H1 (cell line): ENCODE measurements at places on chromosomes 5 and 9. TPM values are rescaled to one million over a fixed set of nuclear protein-coding genes. Genes with fewer than 3 reads are reported as not detected.
A peak's percentile ranks its signal among the peaks of the same experiment; 100 is the strongest.

The MOB3B gene
- 14.9 and 16.1 TPM in 2 replicates for total RNA-seq

- peaks cover 3% of the 10 kb centered on the region; the same call in 1 of the 2 replicates for H3K4me1 ChIP-seq
- no peaks in the 10 kb centered on the region; the same call in 1 of the 2 replicates for H3K36me3 ChIP-seq
- no peaks in the 10 kb centered on the region for H3K27me3 ChIP-seq
- H3K27ac ChIP-seq: no peak within 1 kb of the TSS
- no peak within 1 kb of the TSS for H3K4me3 ChIP-seq
- DNase-seq: no peak
Observed at GRCh38 chr5:141359790-141360426, at the start of gene PCDHGB2. PCDHGB2 (plus strand) TSS chr5:141359994; CDS start chr5:141360136, 142 bp downstream.

The SUSD1 gene
- 6.9 and 7.2 TPM in 2 replicates for total RNA-seq

The CCL21 gene
- not detected in 2 replicates for total RNA-seq

GRCh38 chr9:70049236-70049635 is 5.6 kb downstream of the MAMDC2 start:
- no peaks in the 10 kb centered on the region for H3K27me3 ChIP-seq
- no peak for DNase-seq
- H3K4me1 ChIP-seq: peaks cover 6% of the 10 kb centered on the region
- H3K36me3 ChIP-seq: no peaks in the 10 kb centered on the region
- H3K4me3 ChIP-seq: no peak overlapping the region
- H3K27ac ChIP-seq: no peak overlapping the region

The PCDHB11 gene
- total RNA-seq: 0.86 and 1.4 TPM in 2 replicates

DNA sequence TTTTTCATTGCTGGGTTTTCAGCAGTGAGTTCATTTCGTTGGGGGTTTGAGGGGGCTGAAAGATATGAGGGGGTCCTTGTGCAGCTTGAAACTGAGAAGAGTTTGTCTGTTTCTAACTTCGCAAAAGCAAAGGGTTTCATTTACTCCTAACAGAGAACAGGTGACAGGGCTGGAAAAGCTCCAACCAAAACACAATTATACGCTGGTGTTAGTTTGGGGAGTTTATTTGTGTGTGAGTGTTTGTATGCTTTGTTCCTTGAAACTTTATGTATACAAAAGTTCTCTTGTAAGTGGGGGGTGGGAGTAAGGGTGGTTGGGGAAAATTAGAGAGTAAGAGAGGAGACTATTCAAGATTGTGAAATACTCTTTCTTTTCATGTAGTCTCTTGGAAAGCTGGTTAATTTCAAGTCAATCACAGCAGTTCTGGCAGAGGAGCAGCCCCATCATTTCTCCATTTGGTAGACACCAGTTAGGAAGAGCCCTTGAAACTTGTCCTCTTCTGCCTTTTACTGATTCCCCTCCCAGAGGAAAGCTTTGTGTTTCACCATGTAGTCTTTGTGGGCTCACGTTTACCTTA is 881 bp downstream of the TNFAIP8 start:
- H3K36me3 ChIP-seq: no peaks in the 10 kb centered on the region
- H3K4me3 ChIP-seq: peak overlapping the region; percentile 44
- DNase-seq: no peak
- peaks cover 17% of the 10 kb centered on the region for H3K4me1 ChIP-seq
- 0 out of 2 replicates have a peak, but pooled peaks cover 3% of the 10 kb centered on the region for H3K27me3 ChIP-seq
- H3K27ac ChIP-seq: no peak overlapping the region

The UAP1L1 gene
- total RNA-seq: 5.4 and 5.5 TPM in 2 replicates

The FGF10 gene
- 0.42 and 0.54 TPM in 2 replicates for total RNA-seq

- H3K27me3 ChIP-seq: no peaks in the 10 kb centered on the region
- no peak overlapping the region for H3K27ac ChIP-seq
- H3K4me3 ChIP-seq: no peak overlapping the region
Observed at GRCh38 chr9:14824481-14824880, 85.7 kb downstream of the FREM1 start.

DNA sequence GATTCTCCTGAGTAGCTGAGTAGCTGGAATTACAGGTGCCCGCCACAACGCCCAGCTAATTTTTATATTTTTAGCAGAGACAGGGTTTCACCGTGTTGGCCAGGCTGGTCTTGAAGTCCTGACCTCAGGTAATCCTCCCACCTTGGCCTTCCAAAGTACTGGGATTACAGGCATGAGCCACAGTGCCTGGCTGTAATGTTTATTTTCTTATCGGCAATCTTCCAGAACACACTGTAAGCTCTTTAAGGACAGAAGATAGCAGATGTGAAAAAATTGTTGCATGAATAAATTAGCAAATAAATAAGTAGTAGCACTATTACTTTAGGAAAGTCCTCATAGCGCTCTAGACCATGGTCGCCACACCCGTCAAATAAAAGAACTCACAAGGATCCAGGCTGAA is 100.5 kb downstream of the ENC1 start:
- H3K4me3 ChIP-seq: no peak overlapping the region
- H3K27ac ChIP-seq: no peak overlapping the region
- no peak for DNase-seq
- no peaks in the 10 kb centered on the region for H3K36me3 ChIP-seq

DNA sequence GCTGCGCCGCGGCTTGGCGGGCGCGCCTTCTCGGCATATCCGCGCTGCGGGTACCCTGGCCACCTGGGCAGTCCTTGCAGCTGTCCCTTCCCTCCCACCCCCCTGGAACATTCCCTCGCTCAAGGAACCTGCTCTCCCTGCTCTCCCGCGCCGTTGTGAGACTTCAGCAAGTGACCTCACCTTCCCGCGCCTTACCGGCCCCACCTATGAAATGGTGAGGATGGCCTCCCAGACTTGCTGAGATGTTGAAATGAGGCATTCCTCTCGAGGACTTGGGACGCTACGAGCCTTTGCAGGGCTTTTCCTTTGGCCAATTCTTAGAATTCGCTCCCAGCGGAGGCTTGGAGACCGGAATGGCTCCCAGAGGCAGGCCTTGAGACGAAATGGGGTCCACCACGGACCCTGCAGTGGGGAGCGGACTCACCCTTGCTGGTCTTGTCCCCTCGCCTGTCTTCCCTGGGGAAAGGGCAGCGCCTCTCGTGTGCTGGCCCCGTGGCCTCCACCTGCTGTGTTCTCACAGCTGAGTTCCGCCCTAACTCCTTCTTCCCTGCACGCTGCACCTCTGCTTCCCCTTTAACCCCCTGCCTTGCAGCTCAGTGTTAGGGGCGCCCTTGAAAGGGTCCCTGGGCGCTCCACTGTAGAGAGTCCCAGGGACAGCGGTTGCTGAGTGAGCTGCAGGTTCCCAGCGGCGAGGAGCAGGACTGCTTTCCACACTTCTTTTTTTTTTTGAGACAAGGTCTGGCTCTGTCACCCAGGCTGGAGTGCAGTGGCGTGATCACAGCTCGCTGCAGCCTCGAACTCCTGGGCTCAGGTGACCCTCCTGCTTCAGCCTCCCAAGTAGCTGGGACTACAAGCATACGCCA is 907 bp downstream of the HMCN2 start:
- H3K4me1 ChIP-seq: peaks cover 10% of the 10 kb centered on the region
- no peaks in the 10 kb centered on the region for H3K36me3 ChIP-seq
- DNase-seq: no peak
- H3K27ac ChIP-seq: no peak overlapping the region
- H3K27me3 ChIP-seq: no peaks in the 10 kb centered on the region

GRCh38 chr5:156675395-156675794 is 174.7 kb upstream of the PPP1R2B start:
- DNase-seq: no peak
- no peaks in the 10 kb centered on the region for H3K36me3 ChIP-seq
- no peak overlapping the region for H3K27ac ChIP-seq
- no peak overlapping the region for H3K4me3 ChIP-seq
- H3K4me1 ChIP-seq: no peaks in the 10 kb centered on the region

The SPATA31D4 gene
- not detected in 2 replicates for total RNA-seq

The PCDHB16 gene
- total RNA-seq: 5.2 and 5.9 TPM in 2 replicates

DNA sequence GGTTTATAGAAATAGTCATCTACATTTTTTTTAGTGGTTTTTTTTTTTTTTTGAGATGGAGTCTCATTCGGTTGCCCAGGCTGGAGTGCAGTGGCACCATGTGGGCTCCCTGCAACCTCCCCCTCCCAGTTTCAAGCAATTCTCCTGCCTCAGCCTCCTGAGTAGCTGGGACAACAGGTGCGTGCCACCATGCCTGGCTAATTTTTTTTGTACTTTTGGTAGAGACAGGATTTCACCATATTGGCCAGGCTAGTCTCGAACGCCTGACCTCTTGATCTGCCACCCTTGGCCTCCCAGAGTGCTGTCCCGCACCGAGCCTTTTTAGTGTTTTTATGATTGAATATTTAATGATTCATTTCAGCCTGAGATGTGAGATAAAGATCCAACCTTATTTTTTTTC is 27.3 kb downstream of the ANKRD33B start:
- no peak overlapping the region for H3K4me3 ChIP-seq
- H3K27me3 ChIP-seq: no peaks in the 10 kb centered on the region
- H3K4me1 ChIP-seq: peaks cover 4% of the 10 kb centered on the region

The SCGB3A1 gene
- not detected in 2 replicates for total RNA-seq

DNA sequence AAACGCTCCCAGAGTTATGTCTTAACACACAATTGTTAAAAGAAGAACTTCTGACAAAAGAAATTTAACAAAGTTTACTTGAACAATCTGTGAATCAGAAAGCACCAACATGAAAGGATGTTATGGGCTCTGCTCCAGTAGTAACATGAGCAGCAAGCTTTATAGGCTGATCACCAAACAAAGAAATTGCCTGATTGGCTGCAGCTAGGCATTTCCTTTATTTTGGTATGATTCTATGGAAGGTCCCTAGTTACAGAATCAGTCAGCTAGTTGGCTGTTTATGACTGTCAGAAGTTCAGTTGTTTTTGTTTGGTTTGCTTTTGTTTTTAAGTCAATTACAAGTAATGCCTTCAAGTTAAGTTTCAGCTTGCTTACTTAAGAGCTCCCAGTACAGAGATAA is 102.4 kb upstream of the SMC2 start:
- H3K36me3 ChIP-seq: no peaks in the 10 kb centered on the region
- no peak for DNase-seq
- no peak overlapping the region for H3K27ac ChIP-seq
- no peaks in the 10 kb centered on the region; the same call in 1 of the 2 replicates for H3K4me1 ChIP-seq
- no peaks in the 10 kb centered on the region for H3K27me3 ChIP-seq

The SURF4 gene
- total RNA-seq: 167 and 182 TPM in 2 replicates

The GPRIN1 gene
- 12.0 and 12.8 TPM in 2 replicates for total RNA-seq

The TMEM167A gene
- 164 and 178 TPM in 2 replicates for total RNA-seq

- no peaks in the 10 kb centered on the region for H3K36me3 ChIP-seq
- H3K27me3 ChIP-seq: no peaks in the 10 kb centered on the region
- no peak for DNase-seq
- no peaks in the 10 kb centered on the region for H3K4me1 ChIP-seq
Observed at GRCh38 chr5:148794729-148795561, 31.5 kb upstream of the ADRB2 start.

The NR4A3 gene
- total RNA-seq: 0.23 and 0.30 TPM in 2 replicates

- H3K27ac ChIP-seq: 0 out of 2 replicates have a peak within 1 kb of the TSS, but pooled peaks have one; percentile 5
- no peaks in the 10 kb centered on the region; the same call in 1 of the 2 replicates for H3K36me3 ChIP-seq
- DNase-seq: peak; percentile 63
- no peaks in the 10 kb centered on the region for H3K4me1 ChIP-seq
Observed at GRCh38 chr9:132079391-132080091, at the start of gene MED27. MED27 (minus strand) TSS chr9:132079867; CDS start chr9:132079844, 23 bp downstream.

DNA sequence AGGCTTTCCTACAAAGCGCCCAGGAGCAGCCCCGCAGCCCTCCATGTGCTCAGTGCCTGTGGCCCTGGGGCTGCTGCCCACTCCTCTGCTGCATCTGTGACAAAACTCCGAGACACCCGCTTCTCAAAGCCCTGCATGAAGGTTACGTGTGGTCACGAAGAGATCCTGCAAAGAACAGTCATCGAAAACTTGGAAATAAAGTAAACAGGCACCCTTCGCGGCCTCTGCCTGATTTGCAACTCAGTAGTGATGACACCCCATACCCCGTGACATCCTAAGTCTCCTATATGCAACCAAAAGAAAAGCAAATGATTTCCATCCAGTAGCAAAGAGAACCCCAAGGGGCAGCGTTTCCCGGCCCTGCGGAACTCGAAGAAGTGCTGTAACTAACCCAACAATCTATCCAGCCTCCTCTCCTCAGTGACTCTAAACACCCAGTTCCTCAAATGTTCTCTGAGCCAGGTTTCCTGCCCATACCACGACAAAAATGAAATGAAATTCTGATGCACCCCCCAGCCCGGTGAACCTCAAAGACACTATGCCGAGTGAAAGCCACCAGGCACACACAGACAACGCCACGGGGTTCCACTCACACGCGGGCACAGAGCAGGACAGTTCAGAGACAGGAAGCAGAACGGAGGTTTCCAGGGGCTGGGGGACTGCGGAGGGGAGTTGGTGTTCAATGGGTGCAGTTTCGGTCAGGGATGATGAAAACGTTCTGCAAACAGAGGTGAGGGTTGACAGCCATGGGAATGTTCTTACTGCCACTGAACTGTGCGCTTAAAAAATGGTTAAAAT is 19.0 kb downstream of the NACC2 start:
- no peaks in the 10 kb centered on the region for H3K36me3 ChIP-seq
- peaks cover 5% of the 10 kb centered on the region for H3K4me1 ChIP-seq
- no peak overlapping the region for H3K4me3 ChIP-seq
- DNase-seq: no peak
- no peaks in the 10 kb centered on the region for H3K27me3 ChIP-seq

The PCDHB10 gene
- 1.8 and 1.9 TPM in 2 replicates for total RNA-seq

DNA sequence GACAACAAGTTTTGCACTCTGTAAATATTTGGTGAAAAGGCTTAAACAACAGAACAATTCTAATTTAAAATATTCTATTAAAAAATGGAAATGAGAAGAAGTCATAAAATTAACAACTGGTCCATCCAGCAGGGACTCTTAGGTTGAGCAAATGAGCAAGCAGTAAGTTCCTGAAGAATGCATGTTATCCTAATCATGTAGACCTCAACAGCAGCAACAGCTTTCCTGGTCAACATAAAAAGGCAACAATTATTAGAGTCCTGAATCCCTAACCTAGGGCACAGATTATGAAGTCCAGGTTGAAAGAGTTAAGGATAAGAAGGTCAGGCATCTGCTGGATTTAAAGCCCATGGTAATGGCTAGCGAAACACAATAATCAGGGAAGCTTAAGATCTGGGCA is 120.9 kb downstream of the SSBP2 start:
- H3K27me3 ChIP-seq: no peaks in the 10 kb centered on the region
- no peak for DNase-seq
- no peak overlapping the region for H3K27ac ChIP-seq
- no peak overlapping the region for H3K4me3 ChIP-seq

DNA sequence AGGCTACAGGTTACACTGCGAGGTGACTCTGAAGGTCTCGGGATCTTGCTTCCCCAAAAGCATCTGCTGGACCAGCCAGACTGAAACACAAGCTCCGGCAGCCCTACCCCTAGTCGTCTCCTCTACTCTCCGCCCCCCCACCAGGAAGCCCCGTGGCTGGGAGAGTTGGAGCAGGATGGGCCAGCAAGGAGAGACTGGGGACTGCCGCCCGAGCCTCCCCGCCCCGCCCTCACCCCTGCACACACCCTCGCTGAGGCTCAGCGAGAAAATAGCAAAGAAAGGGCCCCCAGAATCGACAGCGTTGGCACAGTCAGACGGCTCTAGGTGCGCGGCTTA is 1.3 kb downstream of the TRIM7 start:
- no peaks in the 10 kb centered on the region for H3K36me3 ChIP-seq
- H3K27ac ChIP-seq: no peak overlapping the region
- H3K4me1 ChIP-seq: peaks cover 20% of the 10 kb centered on the region
- no peak for DNase-seq
- H3K27me3 ChIP-seq: peaks cover 32% of the 10 kb centered on the region
- H3K4me3 ChIP-seq: peak overlapping the region; percentile 55
